ENCODE measurements at places on chromosomes 13 and 19.

GRCh38 chr13:36848199-36848982 lies 29.4 kb downstream of the RFXAP start:
- DNase-seq, result no peak

GRCh38 chr13:76971215-76971614 lies 20.7 kb upstream of the CLN5 start:
- no peak for DNase-seq

- no peak for DNase-seq
Measured at GRCh38 chr13:97880311-97880675, 73.2 kb upstream of the IPO5 start.

GRCh38 chr13:88042489-88042888 lies 371.3 kb downstream of the SLITRK5 start:
- peak; percentile 28 for DNase-seq

DNA sequence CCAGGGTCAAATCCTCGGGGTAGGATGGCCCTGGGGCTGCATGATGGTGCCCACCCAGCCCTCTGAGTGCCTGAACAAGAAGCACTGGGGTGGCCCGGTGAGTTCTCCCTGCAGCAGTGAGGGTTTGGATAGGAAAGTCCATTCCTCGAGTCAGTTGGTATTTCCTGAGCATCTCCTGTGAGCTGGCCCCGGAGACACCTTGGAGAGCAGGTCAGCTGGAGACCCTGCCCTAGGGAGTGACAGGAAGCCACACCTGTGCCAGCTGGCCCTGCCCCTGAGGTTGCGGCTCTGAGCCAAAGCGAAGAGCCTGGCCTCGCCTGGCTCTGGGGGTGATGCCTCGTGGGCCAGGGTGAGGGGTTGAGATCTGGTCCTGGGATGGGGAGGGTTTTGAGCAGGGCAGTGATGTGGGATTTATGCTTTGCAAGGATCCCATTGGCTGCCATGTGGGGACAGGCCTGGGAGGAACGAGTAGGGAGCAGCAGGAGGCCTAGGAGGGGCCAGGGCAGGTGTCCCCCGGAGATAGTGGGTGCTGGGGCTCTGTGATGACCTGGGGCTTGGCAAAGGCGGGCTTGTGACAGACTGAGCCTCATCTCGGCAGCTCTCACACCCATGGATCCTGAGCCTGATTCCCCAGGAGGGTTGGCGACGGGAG lies 16.0 kb downstream of the CRTC1 start:
- no peak for DNase-seq

Data from retinal pigment epithelial cell (primary cell).